ENCODE measurements at places on chromosomes 12 and 14. TPM values are rescaled to one million over a fixed set of nuclear protein-coding genes. Genes with fewer than 3 reads are reported as not detected.

JAG2 gene
- polyA plus RNA-seq: 4.1 TPM

RNASE4 gene
- 44.5 TPM for polyA plus RNA-seq

SIX4 gene
- polyA plus RNA-seq: 1.1 TPM

HRK gene
- polyA plus RNA-seq: 0.10 TPM

PTGER2 gene
- 43.0 TPM for polyA plus RNA-seq

PPFIA2 gene
- 1.2 TPM for polyA plus RNA-seq

CLEC7A gene
- 1.3 TPM for polyA plus RNA-seq

SERPINA9 gene
- not detected for polyA plus RNA-seq

ZCRB1 gene
- polyA plus RNA-seq: 85.9 TPM

BCL2L14 gene
- polyA plus RNA-seq: 4.9 TPM

TM9SF1 gene
- polyA plus RNA-seq: 84.0 TPM

Measured in hepatocyte (in vitro differentiated cells).